NCI-H460 (cell line): ENCODE measurements at places on chromosomes 2 and 18. TPM values are rescaled to one million over a fixed set of nuclear protein-coding genes. Genes with fewer than 3 reads are reported as not detected.

The SERPINB12 gene
- total RNA-seq, result not detected in 2 replicates

The KLHL30 gene
- 0.05 TPM in 1 of 2 replicates, not detected in the other for total RNA-seq

The DNAJC5G gene
- not detected in 2 replicates for total RNA-seq

The RAB6C gene
- not detected in 2 replicates for total RNA-seq

The MAP2 gene
- 22.7 and 28.0 TPM in 2 replicates for total RNA-seq

The IL18R1 gene
- 35.5 and 40.3 TPM in 2 replicates for total RNA-seq

The INHA gene
- total RNA-seq, result 0.64 and 1.4 TPM in 2 replicates

The SPP2 gene
- total RNA-seq, result not detected in 2 replicates

The PCARE gene
- total RNA-seq, result not detected in 2 replicates

DNA sequence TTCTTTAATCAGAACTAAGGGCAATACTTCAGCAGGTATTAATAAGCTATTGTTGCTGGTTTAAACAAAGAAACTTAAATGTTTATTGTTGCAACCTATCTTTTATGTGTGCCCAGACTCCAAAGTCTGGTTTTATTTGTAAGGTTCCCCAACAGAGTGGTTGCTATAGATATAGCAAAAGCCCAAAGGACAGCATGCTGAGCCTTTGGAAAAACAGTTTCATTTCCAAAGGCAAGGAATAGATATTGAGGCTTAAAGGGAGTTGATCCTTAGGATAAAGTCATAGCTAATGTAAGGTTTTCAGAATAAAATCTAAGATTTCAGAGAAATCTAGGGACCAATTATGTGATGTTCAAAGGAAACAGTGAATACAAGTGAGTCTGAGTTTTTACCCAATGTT is 413.2 kb upstream of the SLC14A2 start:
- no peak for DNase-seq

- no peak for DNase-seq
Measured at GRCh38 chr2:65275141-65275915, 47.7 kb downstream of the ACTR2 start.

GRCh38 chr2:68196120-68196716 is 38.5 kb downstream of the PNO1 start:
- DNase-seq, result peak; percentile 40

DNA sequence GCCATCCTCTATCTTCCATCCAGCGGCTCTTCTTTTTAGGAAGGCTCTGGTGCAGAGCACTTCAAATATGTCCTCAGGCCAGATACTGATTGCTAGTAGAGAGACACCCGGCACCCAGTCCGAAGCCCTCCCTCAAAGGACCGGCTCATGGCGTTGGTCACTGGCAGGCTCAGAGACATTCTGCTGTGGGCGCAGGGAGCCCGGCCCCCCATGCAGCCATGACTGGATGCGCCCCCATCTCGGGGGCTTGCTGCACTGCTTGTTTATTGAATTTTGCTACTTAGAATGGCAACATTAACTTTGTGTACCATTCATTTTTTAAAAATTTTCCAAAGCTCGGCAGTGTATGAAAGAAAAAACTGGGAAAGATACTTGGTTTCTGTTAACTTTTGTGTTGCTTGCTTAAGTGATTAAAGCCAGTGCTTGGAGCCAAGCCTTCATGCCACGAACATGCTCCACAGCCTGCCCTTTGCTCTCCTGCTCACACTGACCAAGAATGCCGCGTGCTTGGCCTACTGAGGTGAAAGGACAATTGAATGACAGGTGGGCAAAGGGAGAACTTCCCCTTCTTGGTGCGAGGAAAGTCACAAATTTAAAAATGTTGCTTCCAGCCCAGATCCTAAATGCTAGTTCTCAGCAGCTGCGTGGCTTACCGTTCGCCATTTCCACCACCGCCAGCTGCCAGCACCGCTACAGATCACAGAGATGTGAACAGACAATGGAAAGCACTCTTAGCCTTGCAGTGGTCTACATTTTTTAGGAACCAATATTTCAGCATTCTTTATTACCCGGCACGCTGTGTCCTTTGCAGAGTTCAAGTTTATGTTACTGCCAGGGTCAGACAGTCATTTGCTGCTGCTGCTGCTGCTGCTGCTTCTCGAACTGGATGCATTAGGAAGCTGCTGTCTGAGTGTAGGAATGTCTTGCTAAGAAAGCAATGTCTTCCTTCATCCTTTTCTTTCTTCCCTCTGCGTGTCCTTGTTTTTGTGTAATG is 76.7 kb downstream of the FAM210A start:
- DNase-seq, result no peak

DNA sequence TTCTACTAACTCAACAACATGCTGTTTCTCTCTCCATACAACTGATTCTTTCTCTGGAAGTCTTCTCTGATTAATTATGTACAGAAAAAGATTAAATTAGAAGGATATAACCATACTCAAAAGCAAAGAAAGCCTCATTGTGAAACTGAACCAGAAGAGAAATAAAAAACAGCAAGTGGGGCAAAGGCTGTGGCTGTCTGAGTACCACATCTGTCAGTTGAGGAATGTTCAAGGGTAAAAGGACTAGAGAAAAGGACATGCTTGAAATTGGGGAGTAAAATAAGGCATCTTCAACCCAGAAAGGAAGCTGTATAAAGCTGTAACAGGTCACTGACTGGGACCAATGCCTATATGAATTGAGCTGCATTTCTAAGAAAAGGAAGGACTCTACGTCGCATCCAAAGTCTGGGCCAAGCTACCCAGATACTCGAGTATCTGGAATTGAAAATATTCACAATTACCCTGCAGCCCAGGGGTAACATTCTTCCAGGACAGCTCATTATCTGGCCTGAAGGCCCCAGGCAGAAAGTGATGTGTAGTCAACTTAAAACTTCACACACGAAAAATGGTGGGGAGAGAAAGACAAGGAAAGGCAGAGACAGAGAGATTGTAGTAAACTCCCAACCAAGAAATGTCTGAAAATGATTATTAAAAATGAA is 356.0 kb upstream of the GALNT5 start:
- no peak for DNase-seq

- DNase-seq, result no peak
Measured at GRCh38 chr2:204477358-204477950, 67.8 kb upstream of the PARD3B start.

GRCh38 chr2:30626397-30626796 is 179.4 kb downstream of the LCLAT1 start:
- no peak for DNase-seq

DNA sequence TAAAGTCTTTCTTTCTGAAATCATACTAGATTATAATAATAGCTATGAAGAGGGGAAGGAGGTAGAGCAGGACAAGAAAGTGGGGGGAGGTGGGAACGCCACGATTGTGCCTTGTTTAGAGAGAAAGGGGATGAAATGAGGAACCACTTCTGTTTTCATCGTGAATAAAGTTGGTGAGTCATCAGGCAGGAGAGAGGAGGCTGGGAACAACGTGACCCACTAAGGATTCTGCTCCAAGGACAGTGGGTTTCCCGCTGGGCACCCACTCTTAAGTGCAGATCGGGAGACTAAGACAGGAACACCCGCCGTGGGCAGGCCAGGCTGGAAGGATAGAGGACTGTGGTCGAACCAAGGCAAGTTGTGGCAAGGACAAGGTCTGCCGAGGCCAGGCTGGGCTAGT is 158.2 kb downstream of the L3MBTL4 start:
- no peak for DNase-seq

DNA sequence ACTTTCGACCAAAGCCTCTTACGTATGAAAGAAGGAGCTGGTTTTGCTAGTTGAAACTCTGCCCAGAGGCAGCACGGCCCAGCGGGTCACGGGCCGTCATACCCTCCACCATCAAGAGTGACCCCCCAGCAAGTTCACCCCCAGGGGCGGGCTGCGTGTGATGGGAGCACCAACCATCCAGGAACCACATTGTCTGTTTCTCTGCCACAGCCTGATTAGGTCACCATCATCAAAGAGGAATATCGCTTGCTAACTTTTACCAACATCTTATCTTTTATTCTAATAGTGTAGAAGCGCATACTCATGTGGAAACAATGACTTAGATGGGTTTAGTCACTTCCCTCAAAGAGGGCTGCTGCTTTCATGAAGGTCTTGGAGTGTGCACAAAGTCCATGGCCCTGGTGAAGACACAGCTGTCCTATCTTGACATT is 116.6 kb upstream of the SMIM21 start:
- no peak for DNase-seq

DNA sequence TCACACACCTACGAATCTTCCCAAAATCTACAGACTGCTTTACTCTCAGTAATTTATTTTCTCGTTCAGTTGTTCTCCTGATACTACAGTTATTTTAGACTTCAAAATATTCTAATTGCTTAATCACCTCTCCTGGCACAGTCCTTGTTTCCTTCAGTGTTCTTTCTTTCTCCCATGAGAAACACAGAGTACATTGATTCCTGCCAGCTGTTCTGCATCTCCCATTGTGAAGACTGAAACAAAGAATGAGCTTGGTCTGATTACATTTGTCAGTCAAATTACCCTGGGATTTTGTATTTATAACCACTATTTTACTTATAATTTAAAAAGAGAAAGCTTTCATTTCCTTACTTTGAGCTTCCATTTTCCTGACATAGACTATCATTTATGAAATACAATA is 63.9 kb upstream of the TANK start:
- no peak for DNase-seq

DNA sequence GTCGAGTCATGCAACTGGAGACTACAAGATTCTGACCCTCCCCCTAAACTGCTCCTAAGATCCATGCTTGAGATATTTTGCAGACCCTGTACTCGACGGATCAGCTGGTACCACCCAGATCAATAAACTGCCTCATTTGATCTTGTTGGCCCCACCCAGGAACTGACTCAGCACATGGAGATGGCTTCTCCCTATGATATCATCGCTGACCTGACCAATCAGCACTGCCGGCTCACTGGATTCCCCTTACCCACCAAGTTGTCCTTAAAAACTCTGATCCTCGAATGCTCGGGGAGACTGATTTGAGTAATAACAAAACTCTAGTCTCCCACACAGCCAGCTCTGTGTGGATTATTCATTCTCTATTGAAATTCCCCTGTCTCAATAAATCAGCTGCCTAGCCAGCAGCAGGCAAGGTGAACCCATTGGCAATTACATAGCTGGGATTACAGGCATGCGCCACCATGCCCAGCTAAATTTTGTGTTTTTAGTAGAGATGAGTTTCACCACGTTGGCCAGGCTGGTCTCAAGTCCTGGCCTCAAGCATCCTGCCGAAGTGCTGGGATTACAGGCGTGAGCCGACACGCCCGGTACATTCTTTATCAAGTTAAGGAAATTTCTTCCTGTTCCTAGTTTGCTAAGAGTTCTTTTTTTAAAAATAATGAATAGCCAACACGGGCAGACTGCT is 43.6 kb downstream of the VPS54 start:
- no peak for DNase-seq

- DNase-seq, result no peak
Measured at GRCh38 chr2:86608832-86609410, 14.7 kb downstream of the RNF103 start.

- peak; percentile 32 for DNase-seq
Measured at GRCh38 chr18:35143622-35144596, 96.9 kb upstream of the ZNF397 start.

GRCh38 chr18:49728542-49728941 is 84.8 kb downstream of the ACAA2 start:
- peak; percentile 33 for DNase-seq

- no peak for DNase-seq
Measured at GRCh38 chr18:41989508-41989907, 34.5 kb downstream of the PIK3C3 start.

GRCh38 chr18:54013452-54013851 is 211.0 kb downstream of the MBD2 start:
- DNase-seq, result no peak

DNA sequence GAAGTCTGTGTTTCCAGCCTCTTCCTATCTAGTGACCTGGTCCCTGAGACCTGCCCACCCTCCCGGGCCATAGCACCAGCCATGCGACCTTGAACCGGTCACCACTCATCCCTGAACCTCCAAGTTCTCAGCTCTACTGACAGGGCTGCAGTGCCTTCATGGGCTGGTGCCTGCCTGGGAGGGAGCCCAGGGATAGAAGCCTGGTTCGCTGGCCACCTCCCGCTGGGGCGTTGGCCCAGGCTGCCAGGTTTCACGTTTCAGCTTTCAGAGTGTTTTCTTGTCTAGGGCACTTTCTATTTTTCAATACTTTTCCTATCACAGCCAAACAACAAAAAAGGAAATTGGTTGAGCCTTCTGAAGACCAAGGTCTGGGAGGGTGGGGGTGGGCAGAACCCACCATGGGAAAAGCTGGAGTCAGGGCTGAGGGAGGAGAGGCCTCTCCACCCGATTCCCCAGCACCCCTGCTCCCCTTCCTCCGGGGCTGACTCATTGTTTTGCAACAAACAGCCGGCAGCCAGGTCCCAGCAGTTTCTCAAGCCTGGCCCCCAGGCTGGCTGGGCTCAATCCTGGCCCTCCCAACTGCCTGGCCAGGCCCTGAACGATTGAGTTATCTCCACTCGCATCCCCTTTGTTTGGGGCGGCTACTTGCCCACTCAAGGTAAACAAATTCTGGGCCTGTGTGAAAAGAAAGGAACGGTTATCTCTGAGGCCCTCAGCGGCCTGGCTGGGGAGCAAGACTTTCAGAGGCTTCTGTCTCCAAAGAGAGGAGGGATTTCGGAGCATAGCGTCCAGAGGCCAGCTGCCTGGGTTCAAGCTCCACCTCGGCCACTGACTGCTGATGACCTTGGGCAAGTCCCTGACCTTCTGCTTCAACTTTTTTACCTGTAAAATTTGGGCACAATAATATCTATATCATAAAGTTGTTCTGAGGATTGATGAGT is 47.5 kb downstream of the ZFP36L2 start:
- DNase-seq, result peak; percentile 79

GRCh38 chr2:38057651-38058410 is 18.1 kb downstream of the CYP1B1 start:
- no peak for DNase-seq

- no peak for DNase-seq
Measured at GRCh38 chr2:212078103-212078502, 460.5 kb downstream of the ERBB4 start.

GRCh38 chr2:68251855-68252399 is 405 bp downstream of the PPP3R1 start:
- DNase-seq, result no peak

- no peak for DNase-seq
Measured at GRCh38 chr2:237433920-237434676, 20.1 kb upstream of the COL6A3 start.

DNA sequence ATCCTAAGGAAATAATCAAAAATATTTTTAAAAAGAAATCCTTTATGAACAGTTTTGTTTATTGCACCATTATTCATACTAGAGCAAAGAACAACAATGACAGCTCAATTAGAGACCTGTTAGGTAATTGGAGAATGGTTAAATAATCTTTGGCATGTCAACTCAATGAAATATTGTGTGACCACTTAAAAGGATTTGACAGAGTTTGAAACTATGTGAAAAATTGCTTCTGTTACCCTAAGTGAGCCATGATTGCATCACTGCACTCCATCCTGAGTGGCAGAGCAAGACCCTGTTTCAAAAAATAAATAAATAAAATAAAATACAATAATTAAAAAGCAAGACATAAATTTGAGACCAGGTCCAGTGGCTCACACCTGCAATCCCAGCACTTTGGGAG is 66.1 kb upstream of the ATP8B1 start:
- DNase-seq, result no peak

- DNase-seq, result no peak
Measured at GRCh38 chr2:45329045-45329677, 281.9 kb downstream of the SRBD1 start.

GRCh38 chr18:54532222-54532621 is 58.8 kb upstream of the DYNAP start:
- DNase-seq, result no peak
